Mesothelial cell of epicardium (in vitro differentiated cells): ENCODE measurements at places on chromosomes 2 and 18. TPM values are rescaled to one million over a fixed set of nuclear protein-coding genes. Genes with fewer than 3 reads are reported as not detected.

Gene TUBB8B
- 0.31 to 0.32 TPM in 2 of 3 replicates, not detected in the other for total RNA-seq

GRCh38 chr2:70664525-70664924 lies 103.5 kb downstream of the ADD2 start:
- no peak overlapping the region for H3K27ac ChIP-seq
- H3K36me3 ChIP-seq: no peaks in the 10 kb centered on the region
- no peak for DNase-seq

DNA sequence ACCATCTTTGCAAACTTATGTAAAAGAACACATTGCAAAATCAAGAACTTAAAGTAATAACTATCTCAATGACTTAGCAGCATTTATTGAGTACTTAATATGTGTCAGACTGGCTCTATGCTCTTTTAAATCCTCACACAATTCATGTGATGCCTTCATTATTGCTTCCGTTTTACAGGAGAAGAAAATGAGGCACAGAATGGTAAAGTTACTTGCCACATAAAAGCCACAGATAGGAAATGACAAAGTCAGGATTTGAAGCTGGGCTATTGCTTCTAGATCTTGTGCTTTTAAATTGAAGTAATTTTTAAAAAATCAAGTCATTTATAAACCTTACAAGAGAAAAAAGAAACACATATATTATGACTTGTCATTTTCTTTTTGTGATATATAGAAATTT lies 174.2 kb downstream of the WDR7 start:
- DNase-seq: no peak
- no peak overlapping the region for H3K4me3 ChIP-seq
- no peak overlapping the region for H3K27ac ChIP-seq
- H3K27me3 ChIP-seq: no peaks in the 10 kb centered on the region

DNA sequence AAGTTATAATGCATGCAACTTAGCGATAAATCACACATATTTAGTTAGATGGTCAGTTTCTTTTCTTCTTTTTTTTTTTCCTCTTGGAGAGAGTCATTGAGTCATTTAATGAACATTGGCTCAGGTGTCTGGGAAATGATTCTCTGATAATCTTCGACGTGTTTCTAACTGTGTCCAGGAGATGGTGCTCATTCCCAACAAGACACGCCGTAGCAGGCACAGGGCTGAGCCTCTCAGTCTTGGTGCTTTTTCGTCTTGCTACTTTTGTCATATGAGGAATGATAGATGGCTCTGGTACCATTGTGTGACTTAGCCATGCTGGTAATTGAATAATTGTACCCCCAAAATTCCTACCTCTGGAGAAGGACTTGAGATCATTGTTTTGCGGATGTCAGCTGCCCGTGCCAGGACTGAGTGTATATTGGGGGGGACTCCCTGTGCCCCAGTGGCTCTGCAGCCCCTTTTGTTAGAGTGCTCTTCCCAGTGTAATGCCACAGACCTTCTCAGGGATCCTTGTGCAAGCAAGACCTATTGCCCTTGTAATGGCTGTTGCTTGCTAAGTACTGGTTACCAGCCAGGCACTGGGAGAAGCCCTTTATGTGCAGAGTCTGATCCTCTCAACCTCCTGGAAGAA lies 107.6 kb upstream of the CYRIA start:
- no peak for DNase-seq
- H3K27me3 ChIP-seq: peaks cover 13% of the 10 kb centered on the region
- no peaks in the 10 kb centered on the region for H3K36me3 ChIP-seq
- no peak overlapping the region for H3K4me3 ChIP-seq
- H3K27ac ChIP-seq: peak overlapping the region; percentile 32

DNA sequence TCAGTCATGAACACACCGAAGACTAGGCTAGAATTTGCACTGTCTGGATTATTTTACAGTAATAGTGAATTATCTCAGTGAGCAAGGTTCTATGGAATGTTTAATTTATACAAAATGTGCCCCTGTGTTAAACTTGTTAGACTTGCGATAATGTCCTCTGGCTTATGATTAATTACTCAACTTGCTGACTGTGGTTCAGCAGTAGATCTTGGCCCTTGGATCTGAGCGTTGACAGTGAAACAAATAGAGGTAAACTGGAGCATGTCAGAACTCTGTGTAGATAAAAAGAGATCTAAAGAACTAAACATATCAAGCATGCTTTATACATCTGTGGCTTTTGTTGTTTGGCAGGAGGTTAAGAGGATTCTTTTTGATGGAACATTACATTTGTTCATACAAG lies 407.6 kb downstream of the DSEL start:
- no peaks in the 10 kb centered on the region for H3K36me3 ChIP-seq
- peak overlapping the region; percentile 12 for H3K27ac ChIP-seq
- H3K27me3 ChIP-seq: peaks cover 7% of the 10 kb centered on the region
- H3K4me1 ChIP-seq: peaks cover 19% of the 10 kb centered on the region

DNA sequence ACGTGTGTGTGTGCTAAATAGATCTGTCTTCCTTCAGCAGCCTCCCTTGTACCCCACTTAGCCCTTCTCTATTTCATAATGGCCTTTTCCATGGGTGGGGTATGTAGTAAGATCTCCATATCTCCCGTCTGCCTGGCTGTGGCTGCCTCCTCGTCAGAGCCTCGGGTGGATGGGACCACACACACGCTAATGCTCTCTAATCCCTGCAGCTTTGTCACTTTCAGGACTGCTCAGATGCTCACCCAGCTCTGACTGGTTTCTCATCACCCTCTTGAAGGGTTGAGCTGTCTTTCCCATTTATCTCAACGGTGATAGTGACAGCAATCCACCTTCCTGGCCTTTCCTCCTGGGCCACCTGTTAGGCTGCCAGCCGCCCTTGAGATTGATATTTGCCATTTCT lies 95.3 kb downstream of the DCC start:
- no peaks in the 10 kb centered on the region for H3K4me1 ChIP-seq
- no peak overlapping the region for H3K27ac ChIP-seq
- no peak overlapping the region for H3K4me3 ChIP-seq
- H3K27me3 ChIP-seq: peaks cover 41% of the 10 kb centered on the region

- H3K27ac ChIP-seq: no peak overlapping the region
- peaks cover 2% of the 10 kb centered on the region for H3K27me3 ChIP-seq
- no peak for DNase-seq
- no peak overlapping the region for H3K4me3 ChIP-seq
Observed at GRCh38 chr2:19759880-19760279, 141.9 kb downstream of the TTC32 start.

Gene TBR1
- total RNA-seq: 0.09 to 0.13 TPM in 2 of 3 replicates, not detected in the other

Gene CYBRD1
- 44.6 to 47.7 TPM (median 46.7 TPM) in 3 replicates for total RNA-seq

DNA sequence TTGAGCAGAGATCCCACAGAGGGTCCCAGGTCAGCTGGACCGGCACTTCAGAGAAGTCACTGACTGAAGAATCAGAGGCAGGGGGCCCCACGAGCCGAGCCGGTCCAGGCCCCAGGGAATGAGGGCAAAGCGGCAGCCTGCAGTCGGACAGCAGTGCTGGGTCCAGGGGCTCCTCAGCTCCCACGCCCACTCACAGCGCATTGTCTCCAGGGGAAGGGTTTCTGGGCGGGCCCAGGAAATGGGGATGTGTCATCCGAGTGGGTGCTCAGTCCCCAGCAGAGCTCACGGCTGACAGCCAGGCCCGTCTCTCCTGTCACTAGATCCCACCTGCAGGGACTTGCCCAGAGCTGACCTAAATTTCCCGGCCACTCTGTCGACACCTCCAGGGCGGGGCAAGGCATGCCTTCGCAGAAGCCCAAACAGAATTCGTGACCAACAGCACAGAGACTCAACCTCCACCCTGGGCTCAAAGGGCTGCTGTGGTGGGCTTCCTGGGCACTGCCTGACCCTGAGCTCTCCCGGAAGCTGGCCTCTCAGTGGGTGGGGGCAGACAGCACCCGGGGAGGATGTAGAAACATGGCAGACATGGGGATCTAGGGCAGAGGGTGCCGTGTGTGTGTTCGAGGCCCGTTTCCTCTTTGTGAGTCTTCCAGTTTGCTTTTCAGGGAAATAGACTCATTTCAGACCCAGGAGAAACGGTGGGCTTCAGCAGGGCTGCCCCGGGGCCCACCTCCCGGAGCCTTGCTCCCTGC lies 42.1 kb upstream of the TAF1B start:
- H3K4me1 ChIP-seq: peaks cover 48% of the 10 kb centered on the region
- H3K36me3 ChIP-seq: no peaks in the 10 kb centered on the region
- no peak for DNase-seq
- peaks cover 2% of the 10 kb centered on the region for H3K27me3 ChIP-seq
- H3K27ac ChIP-seq: peak overlapping the region; percentile 66

Gene ZC3H15
- total RNA-seq: 56.4 to 61.3 TPM (median 57.6 TPM) in 3 replicates

Gene NCKAP5
- total RNA-seq: 2.1 to 3.4 TPM (median 2.2 TPM) in 3 replicates

DNA sequence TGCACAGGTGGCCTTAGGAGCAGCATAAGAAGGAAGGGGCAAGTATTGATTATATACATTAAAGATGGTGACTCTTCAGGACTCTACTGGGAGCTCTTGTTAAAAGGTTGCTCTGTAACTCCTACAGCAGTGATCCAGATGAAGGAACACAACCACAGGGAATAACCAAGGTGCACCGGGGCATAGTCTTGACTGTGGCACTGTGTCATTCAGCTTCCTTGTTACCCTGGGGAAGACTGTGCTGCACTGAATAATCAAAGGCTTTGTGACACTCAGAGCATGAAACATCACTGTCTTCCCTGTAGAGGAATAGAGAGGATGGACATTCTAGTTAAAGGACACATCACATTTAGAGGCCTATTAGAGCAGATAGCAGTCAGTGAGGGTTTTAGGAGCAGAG lies 105.3 kb downstream of the UBE2E3 start:
- H3K27ac ChIP-seq: no peak overlapping the region
- no peaks in the 10 kb centered on the region for H3K27me3 ChIP-seq
- no peaks in the 10 kb centered on the region for H3K36me3 ChIP-seq
- no peak overlapping the region for H3K4me3 ChIP-seq

Gene SLC4A5
- total RNA-seq: 7.5 to 9.3 TPM (median 9.2 TPM) in 3 replicates

Gene CD207
- total RNA-seq: not detected in 3 replicates

- no peaks in the 10 kb centered on the region for H3K27me3 ChIP-seq
- H3K36me3 ChIP-seq: peaks cover 39% of the 10 kb centered on the region
- peaks cover 4% of the 10 kb centered on the region for H3K4me1 ChIP-seq
- H3K27ac ChIP-seq: no peak overlapping the region
- H3K4me3 ChIP-seq: no peak overlapping the region
Observed at GRCh38 chr2:188395903-188396689, 104.4 kb downstream of the GULP1 start.

- H3K36me3 ChIP-seq: no peaks in the 10 kb centered on the region
- peaks cover 87% of the 10 kb centered on the region for H3K4me1 ChIP-seq
- H3K4me3 ChIP-seq: peak overlapping the region; percentile 19
- H3K27me3 ChIP-seq: peaks cover 2% of the 10 kb centered on the region
Observed at GRCh38 chr2:41963661-41964525, 83.9 kb upstream of the PKDCC start.

GRCh38 chr18:46821856-46822711 lies 65.2 kb upstream of the ST8SIA5 start:
- H3K36me3 ChIP-seq: peaks cover 25% of the 10 kb centered on the region
- no peak overlapping the region for H3K27ac ChIP-seq
- no peaks in the 10 kb centered on the region for H3K27me3 ChIP-seq
- no peaks in the 10 kb centered on the region for H3K4me1 ChIP-seq

DNA sequence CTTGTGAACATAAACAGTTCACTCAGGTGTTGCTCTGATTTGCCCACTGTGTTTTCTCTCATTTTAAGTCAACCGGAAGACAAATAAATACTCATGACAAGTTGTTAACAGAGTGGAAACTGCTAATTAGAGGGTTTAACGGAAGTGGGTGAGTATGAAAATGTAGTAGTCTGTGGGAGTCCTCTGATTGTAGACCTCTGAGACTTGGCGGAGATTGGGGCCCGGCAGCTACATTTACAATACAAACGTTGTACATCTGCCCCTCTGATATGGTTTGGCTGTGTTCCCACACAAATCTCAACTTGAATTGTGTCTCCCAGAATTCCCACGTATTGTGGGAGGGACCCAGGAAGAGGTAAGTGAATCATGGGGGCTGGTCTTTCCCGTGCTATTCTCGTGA lies 107.3 kb upstream of the FAM98A start:
- no peaks in the 10 kb centered on the region for H3K4me1 ChIP-seq
- no peak overlapping the region for H3K27ac ChIP-seq
- no peaks in the 10 kb centered on the region for H3K36me3 ChIP-seq
- DNase-seq: no peak
- no peaks in the 10 kb centered on the region for H3K27me3 ChIP-seq
- no peak overlapping the region for H3K4me3 ChIP-seq

Gene SMAD7
- total RNA-seq: 75.5 to 77.6 TPM (median 76.8 TPM) in 3 replicates

DNA sequence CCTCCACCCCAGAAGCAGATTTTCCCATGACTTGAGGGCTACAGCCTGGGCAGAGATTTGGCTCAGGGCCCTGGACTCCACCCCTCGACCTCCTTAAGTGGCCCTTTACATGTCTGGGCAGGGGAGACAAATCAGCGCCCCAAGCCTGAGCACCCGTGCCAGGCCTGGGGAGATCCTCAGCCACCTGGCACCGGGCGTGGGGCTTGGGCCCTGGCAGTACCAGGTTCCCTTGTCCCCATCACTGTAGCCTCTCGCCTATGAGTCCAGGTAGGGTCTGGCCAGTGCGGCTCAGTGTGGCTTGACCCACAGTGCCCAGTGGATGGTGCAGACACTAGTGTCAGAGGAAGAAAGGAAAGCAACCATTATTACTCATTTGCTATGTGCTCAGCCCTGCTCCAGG lies 22.0 kb upstream of the DNMT3A start:
- H3K27ac ChIP-seq: no peak overlapping the region
- H3K36me3 ChIP-seq: no peaks in the 10 kb centered on the region
- H3K27me3 ChIP-seq: peaks cover 3% of the 10 kb centered on the region
- peaks cover 13% of the 10 kb centered on the region for H3K4me1 ChIP-seq
- no peak for DNase-seq
- no peak overlapping the region for H3K4me3 ChIP-seq

DNA sequence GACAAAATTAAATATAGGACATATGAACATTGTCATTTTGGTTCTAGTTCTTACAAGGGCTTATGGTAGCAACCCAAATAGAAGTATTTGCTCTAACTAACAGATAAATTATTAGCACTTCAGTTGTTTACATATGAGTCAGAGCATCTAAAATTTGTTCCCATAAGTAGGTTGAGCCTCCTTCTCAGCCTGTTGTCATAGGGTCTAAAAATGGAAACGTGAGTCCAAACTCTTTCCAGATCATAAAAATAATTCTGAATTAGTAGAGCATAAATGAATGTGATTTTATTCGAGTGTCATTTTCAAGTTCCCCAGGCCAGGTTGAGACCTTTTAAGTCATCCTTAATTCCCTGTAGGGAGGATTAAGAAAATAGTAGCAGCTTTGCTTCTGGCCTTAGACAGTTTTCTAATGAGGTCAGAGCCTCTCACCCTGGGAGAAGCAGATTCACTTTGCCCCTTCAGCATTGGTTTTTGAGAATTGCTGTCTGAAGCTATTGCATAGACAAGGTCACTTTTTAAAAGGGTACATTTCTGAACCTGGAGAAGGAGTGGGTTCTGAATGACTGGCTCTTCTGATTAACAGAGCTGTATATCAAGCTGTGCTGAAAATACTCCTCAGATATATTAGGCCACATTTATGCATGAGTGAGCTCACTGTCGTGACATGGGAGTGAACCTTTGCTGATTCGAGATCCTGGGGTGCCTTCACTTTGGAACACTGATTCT lies 164.3 kb downstream of the NEDD4L start:
- no peaks in the 10 kb centered on the region for H3K36me3 ChIP-seq
- H3K27me3 ChIP-seq: no peaks in the 10 kb centered on the region
- peak overlapping the region; percentile 23 for H3K27ac ChIP-seq
- DNase-seq: no peak
- peaks cover 33% of the 10 kb centered on the region for H3K4me1 ChIP-seq
- H3K4me3 ChIP-seq: no peak overlapping the region

Gene KCNG2
- total RNA-seq: 0.14 TPM in 1 of 3 replicates, not detected in the others
